ENCODE measurements at places on chromosomes 3 and 15.

GRCh38 chr3:55501905-55502304 lies 14.8 kb upstream of the WNT5A start:
- DNase-seq = no peak

- DNase-seq = no peak
Observed at GRCh38 chr3:194395212-194395611, 3.9 kb downstream of the GP5 start.

- DNase-seq = no peak
Observed at GRCh38 chr3:77648214-77648613, 608.3 kb downstream of the ROBO2 start.

- no peak for DNase-seq
Observed at GRCh38 chr3:174295306-174296092, 563.6 kb upstream of the NAALADL2 start.

GRCh38 chr3:77718311-77718710 lies 678.4 kb downstream of the ROBO2 start:
- DNase-seq = no peak

DNA sequence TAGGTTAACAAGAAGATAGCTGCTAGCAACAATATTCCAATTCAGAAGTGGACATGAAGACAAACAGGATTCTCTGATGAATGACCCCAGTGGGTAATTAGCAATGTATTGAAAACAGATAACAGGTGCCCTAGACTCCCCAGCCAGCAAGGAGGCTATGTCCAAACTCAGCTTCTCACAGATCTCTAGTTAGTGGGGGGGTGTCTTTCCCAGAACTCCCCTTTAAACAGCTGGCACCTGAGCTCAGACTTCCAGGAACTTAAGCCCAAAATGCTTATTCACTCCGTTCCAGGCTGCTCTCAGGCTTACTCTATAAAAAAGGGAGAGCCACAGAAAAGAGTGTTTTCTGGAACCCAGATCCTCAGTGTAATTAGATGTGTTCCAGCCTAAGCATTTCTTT lies 423.0 kb upstream of the THBS1 start:
- no peak for DNase-seq

DNA sequence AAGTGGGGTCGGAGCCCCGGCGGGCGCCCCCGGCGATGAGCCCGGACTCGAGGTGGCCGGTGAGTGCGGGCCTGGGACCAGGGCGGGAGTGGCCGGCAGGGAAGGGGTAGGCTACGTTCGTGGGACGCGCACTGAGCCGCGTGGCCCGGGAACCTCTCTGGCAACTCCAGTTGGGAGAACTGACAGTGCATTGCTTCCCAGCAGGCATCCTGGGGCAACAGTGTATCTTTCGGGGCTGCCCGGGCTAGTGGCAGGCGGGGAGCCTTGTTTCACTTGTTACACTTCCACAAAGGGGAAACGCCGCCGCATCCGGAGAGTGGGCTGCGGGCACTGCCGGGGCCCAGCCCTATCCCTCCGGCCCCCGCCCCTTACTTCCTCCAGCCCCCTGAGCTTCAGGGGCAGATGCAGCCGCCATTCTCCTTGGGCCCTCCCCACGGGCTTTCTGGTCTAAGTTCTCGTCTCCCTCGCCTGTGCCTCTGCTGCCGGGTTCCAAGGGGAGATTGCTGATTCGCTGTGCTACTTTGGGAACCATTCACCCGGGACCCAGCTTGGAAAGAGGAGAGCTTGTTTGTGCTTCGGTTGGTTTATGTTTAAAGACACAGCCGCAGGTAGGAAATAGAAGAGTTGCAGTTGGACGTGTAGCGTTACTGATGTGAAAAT lies 675 bp downstream of the BRPF1 start:
- no peak for DNase-seq

DNA sequence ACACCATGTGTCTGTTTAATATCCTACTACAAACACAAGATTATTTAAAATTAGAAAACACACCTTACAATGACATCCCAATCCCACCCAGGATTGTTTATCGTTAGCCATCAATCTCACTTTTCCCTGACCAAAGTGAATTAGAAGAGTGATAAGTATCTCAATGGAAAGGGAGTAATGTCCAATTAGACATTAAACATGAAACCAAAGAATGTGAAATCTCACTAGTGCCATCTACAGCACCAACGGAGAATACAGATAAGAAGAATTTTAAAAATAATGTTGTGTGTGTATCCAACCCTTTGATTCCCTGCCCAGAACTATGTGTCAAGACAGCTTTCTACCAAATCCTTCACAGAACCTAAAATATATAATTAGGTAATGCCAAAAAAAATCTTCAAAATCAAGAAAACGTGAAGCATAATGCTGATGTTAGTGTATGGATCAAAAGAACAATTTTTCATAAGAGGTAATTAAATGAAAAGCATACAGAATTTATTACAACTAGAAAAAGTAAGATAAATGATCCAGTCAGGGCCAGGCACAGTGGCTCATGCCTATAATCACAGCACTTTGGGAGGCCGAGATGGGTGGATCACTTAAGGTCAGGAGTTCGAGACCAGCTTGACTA lies 64.2 kb downstream of the SCAPER start:
- no peak for DNase-seq

- no peak for DNase-seq
Observed at GRCh38 chr3:99250821-99251355, 349.4 kb upstream of the DCBLD2 start.

GRCh38 chr3:52249683-52250082 lies 4.1 kb downstream of the PPM1M start:
- DNase-seq = no peak

- DNase-seq = no peak
Observed at GRCh38 chr3:126781406-126781805, 77.4 kb downstream of the CHCHD6 start.

- DNase-seq = no peak
Observed at GRCh38 chr3:58189691-58190090, 21.1 kb downstream of the DNASE1L3 start.

DNA sequence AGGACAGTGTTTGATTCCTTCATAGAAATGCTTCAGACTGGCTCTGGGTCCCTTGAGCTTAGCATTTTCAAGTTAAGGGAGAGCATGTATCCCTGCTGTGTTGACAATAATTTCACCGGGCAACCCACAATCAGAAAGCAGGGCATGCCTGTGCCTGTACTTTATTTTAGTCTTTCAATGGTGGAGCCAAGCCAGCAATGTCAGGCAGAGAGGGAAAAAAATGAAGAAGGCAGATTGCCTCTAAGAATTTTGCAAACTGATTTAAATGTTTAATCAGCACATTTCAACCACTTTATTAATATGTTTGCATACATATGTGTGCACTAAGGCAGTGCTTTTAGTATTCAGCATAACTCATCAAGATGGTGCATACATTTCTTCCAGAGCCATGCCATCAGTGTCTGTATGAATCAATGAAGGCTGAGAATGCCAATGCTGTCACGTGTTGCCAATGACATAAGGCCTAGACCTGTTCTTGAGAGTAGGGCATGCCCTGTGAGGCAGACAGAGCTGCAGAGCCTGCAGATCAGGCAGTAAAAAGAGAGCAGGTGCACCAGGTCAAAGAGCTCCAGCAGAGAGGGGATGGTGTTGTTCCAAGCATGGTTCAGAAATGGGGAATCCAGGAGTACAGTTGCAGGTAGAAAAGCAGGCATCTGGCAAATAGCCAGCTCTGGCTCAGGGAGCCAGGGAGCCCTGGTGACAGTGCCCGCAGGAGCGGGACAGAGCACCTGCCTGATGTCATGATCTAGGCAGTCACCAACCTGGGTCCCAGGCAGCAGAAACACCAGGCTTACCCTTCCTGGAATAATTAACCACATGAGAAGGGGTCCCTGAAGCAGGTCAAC lies 508.5 kb downstream of the GABRG3 start:
- no peak for DNase-seq

- peak; percentile 2 for DNase-seq
Observed at GRCh38 chr15:58410353-58410752, 21.4 kb upstream of the LIPC start.

- no peak for DNase-seq
Observed at GRCh38 chr15:92930776-92931175, 30.7 kb downstream of the CHD2 start.

- DNase-seq = no peak
Observed at GRCh38 chr3:66019896-66020295, 18.8 kb downstream of the MAGI1 start.

GRCh38 chr15:58425834-58426233 lies 6.0 kb upstream of the LIPC start:
- DNase-seq = no peak

All from stimulated activated CD8-positive, alpha-beta memory T cell treated with anti-CD3 and anti-CD28 coated beads, Interleukin-15, amount 100 ng/mL, for 1 hour (primary cell).